ENCODE measurements at places on chromosomes 6 and 20. TPM values are rescaled to one million over a fixed set of nuclear protein-coding genes. Genes with fewer than 3 reads are reported as not detected.
A peak's percentile ranks its signal among the peaks of the same experiment; 100 is the strongest.

GRCh38 chr6:89434954-89435353 is 2.0 kb downstream of the ANKRD6 start:
- DNase-seq, result no peak

DNA sequence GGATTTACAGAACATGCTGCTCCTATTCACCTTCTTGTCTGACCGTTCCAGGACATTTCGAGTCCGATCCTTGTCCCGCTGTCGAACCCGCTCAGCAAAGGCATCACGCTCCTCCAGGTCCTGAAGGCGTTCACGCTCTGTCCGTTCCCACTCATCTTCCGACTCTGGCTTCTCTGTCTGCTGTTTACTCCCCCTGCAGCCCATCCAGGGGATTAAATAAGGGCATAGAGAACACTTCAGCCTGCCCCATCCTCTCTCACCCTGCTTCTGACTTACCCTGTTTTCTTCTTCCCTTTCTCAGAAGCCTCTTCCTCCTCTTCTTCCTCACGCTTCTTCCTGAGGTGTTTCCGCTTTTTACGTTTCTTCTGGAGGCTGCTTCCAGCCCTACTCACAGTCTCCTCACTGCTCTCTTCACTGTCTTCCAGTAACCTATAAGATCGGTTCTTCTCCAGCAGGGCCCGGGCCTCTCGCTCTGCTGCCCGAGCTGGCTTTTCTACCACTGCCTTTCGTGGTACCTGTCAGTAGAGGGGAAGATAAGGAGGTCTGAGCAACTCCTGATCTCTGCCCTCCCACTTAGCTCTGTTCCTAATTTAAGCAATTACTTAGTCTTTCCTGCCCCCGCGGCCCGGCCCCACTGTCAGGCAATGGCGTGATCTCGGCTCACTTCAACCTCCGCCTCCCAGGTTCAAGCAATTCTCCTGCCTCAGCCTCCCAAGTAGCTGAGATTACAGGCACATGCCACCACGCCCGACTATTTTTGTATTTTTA is 1.9 kb downstream of the DHX16 start:
- peak; percentile 45 for DNase-seq

- DNase-seq, result peak; percentile 64
Observed at GRCh38 chr6:134035823-134036296, 16.6 kb downstream of the SLC2A12 start.

DNA sequence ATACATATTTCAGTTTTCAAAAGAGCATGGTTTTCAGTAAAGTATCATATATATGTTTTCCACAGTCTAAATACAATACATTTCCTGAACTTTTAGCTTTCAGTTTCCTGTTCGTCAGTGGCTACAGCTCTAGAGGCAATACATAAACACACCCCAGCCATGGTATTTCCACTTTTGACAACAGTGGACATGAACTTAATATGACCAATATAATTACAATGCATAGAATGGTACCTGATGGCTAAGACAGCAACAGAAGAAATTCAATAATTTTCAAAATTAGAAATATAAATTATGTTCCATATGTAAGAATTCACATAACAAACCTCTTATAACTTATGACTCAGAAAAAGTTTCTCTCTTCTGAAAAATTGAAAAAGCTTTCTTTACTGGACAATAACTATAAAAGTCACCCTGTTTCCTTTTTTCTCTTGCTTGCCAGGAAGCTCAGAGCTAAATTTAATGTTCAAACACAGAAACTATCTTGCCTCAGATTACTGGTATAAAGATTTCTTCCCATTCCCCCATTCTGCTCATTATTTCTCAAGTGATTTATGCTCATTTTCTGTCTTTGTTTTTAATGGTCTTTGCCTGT is 19.2 kb downstream of the FKBP5 start:
- no peak for DNase-seq

DNA sequence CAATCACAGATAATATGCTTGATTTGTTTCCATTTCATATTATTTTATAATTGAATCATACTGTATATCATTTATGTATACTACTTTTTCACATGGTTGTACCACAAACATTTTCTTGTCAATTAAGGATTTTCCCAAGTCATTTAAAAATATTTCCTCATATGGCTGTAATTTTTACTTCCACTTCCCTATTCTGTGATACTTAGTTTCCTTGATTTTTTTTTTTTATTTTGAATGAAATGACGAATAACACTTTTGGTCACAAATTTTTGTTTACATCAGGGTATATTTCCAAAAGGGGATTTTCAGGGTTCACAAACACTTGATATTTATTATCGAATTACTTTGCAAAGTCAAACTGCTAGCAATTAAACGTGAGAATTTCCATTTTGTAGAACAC is 515.6 kb downstream of the KIF16B start:
- DNase-seq, result no peak

DNA sequence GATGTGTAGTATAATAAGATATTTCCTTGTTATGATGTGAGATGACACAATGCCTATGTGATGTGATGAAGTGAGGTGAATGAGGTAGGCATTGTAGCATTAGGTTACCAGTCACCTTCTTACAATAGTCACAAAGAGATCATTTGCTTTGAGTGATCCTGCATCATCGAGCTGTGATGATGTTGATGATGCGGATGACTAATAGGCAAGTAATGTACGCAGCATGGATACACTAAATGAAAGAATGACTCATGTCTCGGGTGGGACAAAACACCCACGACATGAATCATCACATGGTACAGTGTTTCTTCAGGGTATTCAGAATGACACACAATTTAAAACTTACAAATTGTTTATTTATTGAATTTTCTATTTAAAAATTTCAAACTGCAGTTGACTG is 806.3 kb upstream of the GJE1 start:
- DNase-seq, result peak; percentile 62

DNA sequence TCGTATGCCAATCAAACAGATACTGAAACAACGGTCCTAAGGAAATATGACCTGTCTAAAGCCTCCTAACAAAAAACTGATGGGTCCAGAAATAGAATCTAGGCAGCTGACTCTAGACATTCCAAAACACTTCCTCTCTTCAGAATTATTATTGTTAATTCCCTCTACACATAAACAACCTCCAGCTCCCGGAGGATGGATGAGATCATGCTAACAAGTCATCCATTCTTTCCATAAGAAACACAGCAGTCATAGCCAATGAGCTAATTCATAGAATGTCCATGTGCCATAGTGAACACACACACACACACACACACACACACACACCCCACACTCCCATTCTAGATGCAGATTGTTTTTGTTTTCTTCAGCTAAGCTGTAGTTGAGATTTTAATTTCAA is 44.3 kb downstream of the HDGFL1 start:
- no peak for DNase-seq

GRCh38 chr6:130681028-130681427 is 146.2 kb upstream of the SMLR1 start:
- DNase-seq, result no peak

DNA sequence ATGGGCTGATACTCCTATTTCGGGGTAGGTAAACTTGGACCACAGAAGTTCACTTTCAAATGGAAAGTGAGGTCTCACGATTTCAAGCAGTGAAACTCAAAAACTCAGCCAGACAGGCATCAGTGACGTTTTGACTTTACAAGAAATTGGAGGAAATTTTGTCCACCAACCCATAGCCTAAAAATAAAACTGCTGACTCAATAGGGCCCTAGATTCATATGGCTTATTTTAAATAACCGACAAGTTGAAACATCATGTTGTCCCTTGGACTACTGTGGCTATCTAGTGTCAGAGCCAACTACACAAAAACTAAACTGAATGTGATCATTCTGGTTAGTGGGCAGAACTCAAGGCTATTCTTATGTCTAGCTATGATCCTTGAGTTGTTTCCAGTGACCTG is 486.3 kb downstream of the GRIK2 start:
- DNase-seq, result no peak

DNA sequence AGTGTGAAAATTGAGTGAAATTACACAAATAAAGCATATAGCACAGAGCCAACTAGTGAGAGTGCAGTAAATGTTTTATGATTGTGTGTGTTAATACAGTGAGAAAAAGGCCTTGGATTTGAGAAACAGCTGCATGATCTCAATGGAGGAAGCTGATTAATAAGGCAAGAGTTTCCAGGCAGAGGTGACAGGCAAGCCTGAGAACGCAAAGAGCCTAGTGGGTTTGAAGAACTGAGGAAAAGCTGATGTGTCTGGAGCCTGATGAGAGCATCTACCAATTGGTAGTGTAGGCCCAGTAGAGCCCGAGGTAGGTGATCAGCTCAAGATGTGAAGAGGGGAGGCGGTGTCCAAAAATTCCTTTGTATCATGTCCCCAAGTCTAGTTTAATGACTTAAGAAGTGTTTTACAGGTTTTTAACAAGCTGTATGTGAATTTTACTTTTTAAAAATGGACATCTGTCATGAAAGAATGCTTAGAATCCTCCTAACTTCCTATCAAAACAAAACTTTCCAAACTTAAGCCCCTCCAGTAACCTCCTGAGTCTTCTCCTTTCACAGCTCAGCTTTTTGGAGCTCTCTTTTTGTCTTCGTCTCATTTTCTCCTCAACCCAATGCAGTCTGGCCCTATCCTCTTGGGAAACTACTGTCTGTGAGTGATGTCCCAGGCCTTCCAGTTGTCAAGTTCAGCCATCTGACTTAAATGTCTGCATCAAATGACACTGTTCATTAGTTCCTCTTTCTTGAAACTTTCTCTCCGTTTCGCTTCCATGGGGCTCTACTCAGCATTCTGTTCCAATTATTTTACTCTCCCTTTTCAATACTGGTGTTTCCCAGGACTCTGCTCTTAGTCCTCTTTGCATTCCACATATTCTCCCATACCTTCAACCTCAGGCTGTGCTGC is 1.2 kb downstream of the CDC40 start:
- DNase-seq, result no peak

GRCh38 chr6:16665992-16666391 is 95.3 kb downstream of the ATXN1 start:
- DNase-seq, result no peak

- DNase-seq, result no peak
Observed at GRCh38 chr6:118558464-118559217, 10.5 kb downstream of the PLN start.

DNA sequence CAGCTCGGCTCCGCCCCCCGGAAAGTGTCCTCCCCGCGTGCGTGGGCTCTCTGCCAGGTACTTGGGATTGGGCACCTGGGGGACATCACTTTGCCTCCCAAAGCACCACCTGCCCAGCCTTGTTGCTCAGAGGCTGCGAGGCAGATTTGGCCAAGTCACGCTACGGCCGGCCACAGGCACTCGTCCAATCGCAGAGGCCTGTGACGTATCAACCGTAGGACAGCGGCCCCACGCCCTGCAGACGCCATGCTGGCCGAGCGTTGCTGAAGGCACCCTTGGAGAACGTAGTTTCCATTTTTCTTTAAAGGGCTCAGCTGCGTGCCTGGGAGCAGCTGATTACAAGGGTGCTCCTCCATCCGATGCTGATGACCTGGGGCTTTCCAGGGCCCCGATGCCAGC is 3.1 kb downstream of the NTSR1 start:
- DNase-seq, result no peak

DNA sequence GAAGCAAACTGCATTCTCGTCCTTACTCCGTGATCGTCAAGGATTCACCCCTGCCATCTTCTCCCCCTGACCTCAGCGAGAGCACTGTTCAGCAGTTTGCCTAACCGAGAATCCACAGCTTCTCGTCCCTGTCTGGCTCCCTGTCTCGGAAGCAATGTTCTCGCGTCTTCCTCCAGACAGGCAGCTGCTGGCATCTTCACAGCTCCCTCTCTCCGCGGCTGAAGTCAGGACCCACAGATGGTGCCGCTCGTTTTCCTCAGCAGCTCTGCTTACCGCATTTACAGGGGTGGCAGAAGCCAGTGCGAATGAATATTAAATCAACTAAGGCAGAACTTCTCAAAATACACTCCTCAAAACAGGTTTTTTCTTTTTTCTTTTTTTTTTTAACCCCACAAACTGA is 18.9 kb upstream of the SLC22A2 start:
- DNase-seq, result no peak

GRCh38 chr6:80214436-80215022 is 108.1 kb downstream of the BCKDHB start:
- peak; percentile 29 for DNase-seq

- no peak for DNase-seq
Observed at GRCh38 chr6:29943053-29943966, 978 bp downstream of the HLA-A start.

- no peak for DNase-seq
Observed at GRCh38 chr6:160170018-160170680, 48.5 kb downstream of the SLC22A1 start.

DNA sequence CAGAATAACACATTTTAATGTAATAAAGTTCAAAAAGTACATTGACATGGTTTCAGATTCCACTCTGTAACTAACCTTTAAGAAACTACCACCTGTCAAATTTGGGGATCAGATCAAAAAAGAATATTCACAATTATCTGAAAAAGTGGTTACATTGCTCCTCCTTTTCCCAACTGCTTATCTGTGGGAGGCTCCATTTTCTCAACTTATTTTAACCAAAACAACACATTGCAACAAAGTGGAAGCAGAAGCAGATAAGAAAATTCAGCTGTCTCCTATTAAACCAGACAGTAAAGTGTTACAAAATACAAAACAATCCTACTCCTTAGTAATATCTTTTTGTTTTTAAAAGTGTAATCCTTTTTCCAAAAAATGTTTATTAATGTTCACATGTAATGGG is 61.4 kb downstream of the PDSS2 start:
- DNase-seq, result no peak

DNA sequence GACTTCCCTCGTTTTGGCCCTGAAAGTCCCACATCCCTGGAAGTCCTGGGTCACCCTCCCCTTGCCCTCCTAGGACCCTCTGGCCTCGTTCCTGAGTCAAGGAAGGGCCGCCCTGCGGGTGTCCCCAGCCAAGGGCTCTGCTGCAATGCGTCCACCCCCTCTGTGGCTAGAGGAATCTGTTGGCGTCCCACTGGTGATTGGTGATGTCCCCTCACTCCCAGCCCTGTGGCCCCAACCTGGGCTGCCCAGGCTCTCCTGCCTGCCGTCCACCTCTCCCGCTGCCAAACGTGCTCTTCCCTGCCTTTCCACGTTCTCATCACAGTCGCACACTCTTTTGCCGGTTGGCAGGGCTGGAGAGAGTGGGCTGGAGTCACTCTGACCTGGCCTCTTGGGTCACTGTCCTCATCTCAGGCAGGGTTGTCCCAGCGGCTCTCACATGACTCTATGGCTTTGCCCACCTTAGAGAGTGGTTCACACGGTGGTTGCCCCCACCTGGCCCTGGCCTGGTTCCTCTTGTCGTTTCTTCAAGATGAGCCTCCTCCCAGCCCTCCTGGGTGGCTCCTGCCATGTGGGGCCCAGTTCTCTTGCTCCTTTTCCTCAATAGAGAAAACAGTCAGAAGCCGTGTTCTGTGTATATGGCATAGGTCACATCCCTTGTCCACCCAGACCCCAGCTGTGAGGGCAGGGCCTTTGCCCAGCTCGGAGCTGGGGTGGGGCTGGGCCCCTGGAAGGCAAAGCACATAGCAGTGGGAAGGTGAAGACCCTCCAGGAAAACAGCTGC is 100.9 kb downstream of the TMEM242 start:
- no peak for DNase-seq

GRCh38 chr6:27280540-27281000 is 31.5 kb downstream of the POM121L2 start:
- peak; percentile 10 for DNase-seq

GRCh38 chr6:85047818-85048217 is 283.4 kb upstream of the TBX18 start:
- DNase-seq, result no peak

GRCh38 chr6:138931660-138932059 is 56.4 kb downstream of the REPS1 start:
- DNase-seq, result no peak

- DNase-seq, result no peak
Observed at GRCh38 chr6:156948807-156949206, 171.6 kb downstream of the ARID1B start.

Gene MDFI
- total RNA-seq, result not detected

Gene DNAH8
- total RNA-seq, result not detected

Gene CCN2
- 34.7 TPM for total RNA-seq

Gene C6orf120
- 29.9 TPM for total RNA-seq

Gene EYA4
- not detected for total RNA-seq

All from HepG2 (cell line).